ENCODE measurements at places on chromosomes 7 and 10. TPM values are rescaled to one million over a fixed set of nuclear protein-coding genes. Genes with fewer than 3 reads are reported as not detected.

DNA sequence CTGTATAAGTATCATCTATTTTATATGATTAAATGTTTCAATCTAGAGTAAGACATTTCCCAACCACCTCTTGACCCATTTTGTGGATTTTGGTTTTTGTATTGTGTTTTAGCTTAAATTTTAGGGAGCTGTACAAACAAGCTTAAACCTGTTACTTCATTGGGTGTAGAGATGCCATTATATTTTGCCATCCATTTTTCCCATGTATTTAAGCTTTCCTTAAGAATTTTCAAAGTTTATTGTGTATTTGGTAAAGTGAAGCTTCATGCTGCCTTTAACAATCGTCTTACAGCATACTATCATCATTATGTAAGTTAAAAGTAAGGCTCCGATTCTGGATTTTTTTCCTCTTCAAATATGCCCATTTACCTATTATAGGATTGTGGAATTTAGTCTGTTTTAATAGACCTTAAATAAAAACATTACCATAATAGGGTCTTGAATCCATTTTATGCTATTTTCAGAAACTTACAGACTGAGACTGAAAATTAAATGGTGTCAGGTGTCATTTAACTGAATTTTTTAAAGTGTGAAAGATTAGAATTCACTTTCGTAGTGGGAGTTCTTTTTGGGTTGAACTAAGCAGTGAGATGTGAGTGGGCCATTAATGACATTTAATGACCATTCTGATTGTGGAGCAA is 2.2 kb downstream of the KMT2E start:
- DNase-seq, result no peak

DNA sequence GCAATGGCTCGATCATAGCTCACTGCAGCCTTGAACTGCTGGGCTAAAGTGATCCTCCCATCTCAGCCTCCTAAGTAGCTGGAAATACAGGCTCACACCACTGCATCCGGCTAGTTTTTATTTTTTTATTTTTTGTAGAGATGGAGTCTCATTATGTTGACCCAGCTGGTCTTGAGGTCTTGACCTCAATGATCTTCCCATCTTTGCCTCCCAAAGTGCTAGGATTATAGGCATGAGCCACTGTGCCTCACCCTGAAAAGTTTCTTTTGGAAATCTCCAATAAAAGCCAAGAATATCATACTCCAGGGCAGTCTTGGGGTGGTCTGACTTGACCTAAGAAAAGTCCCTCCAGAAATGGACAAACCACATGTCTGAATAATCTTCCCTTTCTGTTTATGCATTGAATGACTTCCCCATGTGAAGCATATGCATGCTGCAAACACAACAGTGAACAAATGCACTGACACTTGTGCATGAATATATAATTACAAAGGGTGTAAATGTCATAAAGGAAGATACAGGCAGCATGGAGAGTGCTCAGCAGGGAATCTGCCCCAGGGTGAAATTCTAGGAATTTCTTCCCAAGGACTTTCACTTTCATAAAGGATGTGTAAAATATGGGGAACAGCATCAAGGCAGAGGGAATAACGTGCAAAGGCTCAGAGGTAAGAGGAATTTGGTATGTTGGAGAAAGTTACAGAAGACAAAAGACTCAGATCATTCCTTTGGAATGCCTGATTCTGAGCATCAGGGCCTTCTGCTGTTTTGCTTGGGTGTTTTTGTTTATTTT is 142.4 kb upstream of the LYZL1 start:
- DNase-seq, result no peak

GRCh38 chr10:110619514-110620397 is 24.4 kb upstream of the RBM20 start:
- DNase-seq, result no peak

DNA sequence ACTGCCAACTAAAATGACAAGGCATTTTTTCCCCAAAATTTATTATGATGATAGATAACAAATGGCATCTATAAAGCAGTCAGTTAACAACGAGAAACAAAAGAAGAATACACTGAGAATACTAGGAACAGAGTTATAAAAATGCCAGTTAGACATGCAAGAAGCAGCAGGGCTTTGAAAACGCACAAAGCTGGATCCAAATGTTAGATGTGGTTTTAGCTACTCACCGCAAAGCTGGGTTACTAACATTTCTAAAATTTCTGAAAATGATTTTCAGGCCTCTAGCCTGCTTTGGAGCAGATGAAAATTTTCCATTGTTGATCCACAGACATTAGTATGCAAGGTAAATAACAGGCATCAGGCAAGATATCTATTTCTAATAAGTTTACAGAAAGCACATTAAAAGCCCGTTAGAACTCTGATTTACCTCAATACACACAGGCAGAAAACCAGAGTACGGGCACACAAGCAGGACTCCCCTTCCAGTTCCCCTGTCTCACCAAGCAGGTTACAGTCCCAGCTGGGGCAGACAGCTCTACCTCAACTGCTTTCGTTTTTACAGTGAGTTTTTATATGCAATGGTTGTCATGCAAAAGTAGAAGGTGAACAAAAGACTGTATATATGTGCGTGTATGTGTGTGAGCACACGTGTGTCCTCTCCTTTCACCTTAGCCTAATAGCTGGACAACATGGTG is 37.9 kb downstream of the GLI3 start:
- no peak for DNase-seq

DNA sequence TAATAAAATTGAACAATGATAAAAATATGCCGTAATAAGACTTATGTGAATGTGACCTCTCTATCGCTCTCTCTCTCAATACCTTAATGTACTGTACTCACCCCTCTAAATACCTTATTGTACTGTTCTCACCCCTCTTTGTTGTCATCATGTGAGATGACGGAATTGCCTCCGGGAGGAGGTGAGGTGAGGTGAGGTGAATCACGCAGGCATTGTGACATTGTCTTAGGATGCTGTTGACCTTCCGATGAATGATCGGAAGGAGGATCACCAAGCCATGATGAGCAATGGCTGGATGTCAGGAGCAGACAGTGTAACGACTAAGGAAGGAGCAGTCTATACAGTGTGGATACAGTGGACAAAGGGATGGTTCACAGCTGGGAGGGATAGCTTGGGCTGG is 87.4 kb upstream of the FAM20C start:
- no peak for DNase-seq

DNA sequence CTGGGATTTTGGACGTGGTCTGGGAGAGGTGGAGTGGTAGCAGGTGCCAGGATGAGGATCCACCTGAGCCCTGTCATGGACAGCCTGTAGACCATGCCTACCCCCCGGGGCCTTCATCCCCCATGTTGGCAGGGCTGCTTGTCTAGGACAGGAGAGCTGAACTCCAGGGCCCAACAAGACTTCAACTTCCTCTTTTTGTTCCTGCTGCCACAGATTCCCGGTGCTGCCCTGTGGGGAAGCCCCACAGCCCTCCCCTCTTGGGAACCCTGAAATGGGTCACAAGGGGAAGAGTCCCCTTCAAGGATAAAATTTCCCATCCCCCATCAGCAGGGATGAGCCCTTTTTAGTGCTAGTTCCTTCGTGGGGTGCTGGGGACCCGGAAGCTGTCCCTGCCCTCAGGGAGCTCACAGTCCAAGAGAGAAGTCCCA is 1.3 kb upstream of the CUEDC2 start:
- no peak for DNase-seq

DNA sequence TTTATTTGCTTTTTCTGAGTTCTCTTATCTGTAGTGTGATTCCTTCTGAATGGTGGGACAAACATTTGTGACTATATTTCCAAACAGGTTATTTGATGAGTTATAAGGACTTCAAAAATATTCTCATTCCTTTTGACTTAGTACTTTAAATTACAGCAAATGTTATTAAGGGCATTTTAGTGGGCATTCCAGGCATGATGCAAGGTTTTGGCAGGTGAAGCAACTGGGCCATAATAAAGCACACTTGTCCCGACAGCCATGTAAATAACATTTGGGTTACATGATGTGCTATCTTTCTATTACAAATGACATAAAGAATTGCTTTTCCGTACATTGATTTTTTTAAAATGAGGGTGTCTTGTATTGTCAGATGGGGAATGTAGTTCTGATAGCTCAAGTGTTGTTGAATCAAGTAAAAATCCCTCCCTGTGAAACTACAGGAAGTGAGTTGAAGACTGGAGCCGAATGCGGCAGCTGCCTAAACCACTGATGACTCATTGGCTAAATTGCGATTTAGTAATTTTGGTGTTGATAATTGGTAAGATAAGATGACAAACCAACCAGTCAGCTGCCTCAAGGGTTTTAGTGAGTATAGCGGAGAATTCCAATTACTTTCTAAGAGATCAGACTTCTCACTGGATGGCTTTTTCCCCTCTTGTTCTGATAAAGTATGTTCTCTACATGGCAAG is 231.3 kb upstream of the NPY start:
- DNase-seq, result no peak

GRCh38 chr10:30842894-30843293 is 188.8 kb downstream of the ZNF438 start:
- no peak for DNase-seq

- DNase-seq, result no peak
Observed at GRCh38 chr10:35961501-35961900, 319.4 kb upstream of the FZD8 start.

- DNase-seq, result no peak
Observed at GRCh38 chr7:120760851-120761250, 97.1 kb downstream of the TSPAN12 start.

GRCh38 chr7:26891400-26892350 is 27.3 kb upstream of the SKAP2 start:
- DNase-seq, result no peak

DNA sequence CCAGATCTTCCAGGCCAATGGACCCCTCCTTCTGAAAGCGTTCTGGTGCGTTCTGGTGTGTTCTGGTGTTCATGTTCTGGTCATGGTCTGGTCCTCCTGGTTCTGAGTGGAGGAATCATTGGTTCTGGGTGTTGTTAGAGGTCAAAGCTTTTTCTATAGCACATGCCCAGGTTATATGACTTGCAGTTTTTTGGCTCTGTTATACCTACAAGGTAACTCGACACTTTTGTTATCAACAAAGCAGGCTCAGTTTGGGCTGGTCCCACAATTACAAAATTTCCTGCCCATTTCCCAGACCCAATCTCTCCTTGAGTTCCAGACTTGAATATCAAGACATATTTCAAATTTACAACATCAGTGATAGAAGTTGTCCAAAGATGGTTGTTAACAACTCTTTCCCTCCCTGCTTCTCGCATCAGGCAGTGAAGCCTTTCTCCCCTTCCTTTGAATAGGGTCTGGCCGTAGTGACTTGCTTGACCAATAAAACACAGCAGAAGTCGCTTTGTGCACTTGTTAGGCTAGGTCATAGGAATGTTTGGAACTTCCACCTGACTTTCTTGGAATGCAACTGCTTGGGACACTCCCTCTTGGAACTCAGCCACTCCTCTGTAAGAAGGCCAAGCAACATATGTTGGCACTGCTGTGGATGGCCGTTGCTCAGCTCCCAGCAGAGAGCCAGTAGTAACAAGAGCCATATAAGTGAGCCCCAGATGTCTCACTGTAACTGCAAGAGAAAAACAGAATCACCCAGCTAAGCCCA is 83.1 kb upstream of the STEAP1B start:
- no peak for DNase-seq

DNA sequence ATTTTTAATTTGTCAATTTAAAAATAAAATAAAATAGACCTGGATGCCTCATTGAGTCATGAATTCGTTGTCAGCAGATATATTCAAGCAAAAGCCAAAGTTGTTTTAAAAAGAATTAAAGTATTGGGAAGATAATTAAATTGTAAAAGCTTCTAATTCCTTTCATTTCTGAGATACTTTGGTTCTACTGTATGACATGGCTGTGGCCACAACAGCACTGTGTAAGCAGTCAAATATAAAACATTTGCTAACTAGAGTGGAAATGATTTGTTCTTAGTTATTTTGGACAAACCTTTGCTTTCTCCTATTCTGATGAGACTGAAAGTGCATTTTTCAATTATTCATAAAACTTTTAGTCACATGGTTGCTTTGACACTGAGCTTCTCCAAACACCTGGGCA is 143.6 kb upstream of the FAM13C start:
- no peak for DNase-seq

DNA sequence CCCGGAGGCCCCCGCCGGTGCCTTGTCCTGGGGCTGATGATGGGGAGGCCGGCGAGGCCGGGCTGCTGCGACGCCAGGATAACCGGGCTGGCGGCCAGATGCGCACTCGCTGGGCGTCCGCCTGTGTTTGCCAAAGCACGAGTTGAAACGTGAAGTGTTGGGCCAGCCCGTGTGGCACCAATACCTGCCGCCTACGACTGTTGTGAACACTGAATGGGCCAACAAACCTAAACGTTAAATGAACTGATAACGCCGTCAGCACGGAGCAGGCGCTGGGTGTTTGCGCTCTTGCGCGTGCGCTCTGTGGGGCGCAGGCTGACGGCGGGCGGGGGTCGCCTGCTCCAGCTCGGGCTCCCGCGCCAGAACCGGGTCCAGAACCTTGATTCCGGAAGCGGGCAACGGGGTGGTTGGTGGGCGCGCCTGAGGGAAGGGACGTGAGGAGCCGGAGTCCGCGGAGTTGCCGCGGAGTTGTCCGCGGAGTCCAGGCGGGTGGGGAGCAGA is 658 bp downstream of the CYP2E1 start:
- peak; percentile 47 for DNase-seq

GRCh38 chr10:17056781-17057428 is 72.7 kb downstream of the CUBN start:
- DNase-seq, result no peak

DNA sequence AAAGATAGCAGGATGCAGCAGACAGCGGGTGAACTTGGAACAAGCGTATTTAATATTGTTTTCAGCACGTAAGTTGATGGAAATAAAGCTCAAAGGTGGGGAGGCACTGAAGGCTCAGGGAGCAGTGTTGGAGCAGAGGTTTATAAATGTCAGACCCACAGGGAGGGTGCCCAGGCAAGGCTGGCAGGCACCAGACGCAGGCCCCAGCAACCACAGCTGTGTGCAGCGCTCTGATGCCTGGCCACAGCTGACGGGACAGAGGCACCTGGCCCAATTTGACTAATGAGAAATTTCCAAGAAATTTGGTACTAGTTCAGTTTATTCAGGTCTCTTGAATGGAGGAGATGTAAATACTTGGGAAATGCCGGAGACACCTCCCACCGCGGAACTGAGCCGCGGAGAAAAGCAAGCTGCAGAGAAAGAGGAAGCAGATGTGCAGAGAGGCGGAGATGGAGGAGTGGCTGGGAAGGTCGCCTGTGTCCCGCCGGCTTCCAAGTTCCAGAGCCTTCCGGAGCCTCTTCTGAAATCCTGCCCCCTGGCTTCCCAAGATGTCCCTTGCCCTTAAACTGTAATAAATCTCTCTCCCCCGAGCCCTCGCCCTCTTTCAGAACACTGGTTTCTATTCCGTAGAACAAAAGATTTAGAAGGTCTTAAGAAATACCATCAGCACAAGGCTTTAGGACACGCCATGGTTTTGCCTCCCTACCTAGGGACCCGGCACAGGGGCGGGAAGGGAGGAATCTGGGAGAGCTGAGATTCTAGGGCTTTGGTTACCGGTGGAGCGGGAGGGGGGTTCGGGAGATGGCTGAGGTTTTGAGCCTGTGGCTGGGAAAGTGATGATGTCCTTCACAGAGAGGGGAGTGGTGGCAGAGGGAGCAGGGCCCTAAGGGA is 38.4 kb upstream of the PLXNA4 start:
- no peak for DNase-seq

NFE2L3 gene
- 0.66 TPM for total RNA-seq

CUBN gene
- 1.9 TPM for total RNA-seq

LGI1 gene
- total RNA-seq, result 86.0 TPM

SFMBT2 gene
- 22.0 TPM for total RNA-seq

CHAT gene
- not detected for total RNA-seq

IFIT1B gene
- total RNA-seq, result not detected

GRK5 gene
- total RNA-seq, result 13.4 TPM
